ENCODE measurements at places on chromosomes 7 and 10.

DNA sequence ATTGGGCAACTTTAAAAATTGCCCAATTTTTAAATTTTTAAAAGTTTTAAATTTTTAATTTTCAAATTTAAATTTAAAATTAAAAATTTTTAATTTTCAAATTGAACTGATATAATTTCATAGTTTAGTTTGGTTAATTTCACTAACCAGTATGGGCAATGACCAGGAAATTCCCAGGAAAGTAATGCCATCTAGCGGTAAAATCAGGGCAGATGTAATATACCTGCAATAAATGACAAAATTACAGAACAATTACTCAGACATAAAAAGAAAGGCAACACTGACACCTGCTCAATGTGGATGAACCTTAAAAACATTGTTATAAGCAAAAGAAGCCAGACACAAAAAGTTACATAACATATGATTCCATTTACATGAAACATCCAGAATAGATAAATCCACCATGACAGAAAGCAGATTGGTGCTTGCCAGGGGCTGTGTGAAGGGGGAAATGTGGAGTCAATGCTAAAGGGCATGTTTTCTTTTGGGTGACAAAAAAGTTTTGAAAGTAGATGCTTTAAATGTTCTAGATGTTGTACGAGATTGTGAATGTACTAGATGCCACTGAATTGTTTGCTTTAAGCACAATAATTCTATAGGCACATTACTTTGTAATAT, 28.6 kb upstream of the SLC16A12 start:
- DNase-seq: no peak

- DNase-seq: no peak
Measured at GRCh38 chr10:118383063-118383689, 41.1 kb upstream of the FAM204A start.

DNA sequence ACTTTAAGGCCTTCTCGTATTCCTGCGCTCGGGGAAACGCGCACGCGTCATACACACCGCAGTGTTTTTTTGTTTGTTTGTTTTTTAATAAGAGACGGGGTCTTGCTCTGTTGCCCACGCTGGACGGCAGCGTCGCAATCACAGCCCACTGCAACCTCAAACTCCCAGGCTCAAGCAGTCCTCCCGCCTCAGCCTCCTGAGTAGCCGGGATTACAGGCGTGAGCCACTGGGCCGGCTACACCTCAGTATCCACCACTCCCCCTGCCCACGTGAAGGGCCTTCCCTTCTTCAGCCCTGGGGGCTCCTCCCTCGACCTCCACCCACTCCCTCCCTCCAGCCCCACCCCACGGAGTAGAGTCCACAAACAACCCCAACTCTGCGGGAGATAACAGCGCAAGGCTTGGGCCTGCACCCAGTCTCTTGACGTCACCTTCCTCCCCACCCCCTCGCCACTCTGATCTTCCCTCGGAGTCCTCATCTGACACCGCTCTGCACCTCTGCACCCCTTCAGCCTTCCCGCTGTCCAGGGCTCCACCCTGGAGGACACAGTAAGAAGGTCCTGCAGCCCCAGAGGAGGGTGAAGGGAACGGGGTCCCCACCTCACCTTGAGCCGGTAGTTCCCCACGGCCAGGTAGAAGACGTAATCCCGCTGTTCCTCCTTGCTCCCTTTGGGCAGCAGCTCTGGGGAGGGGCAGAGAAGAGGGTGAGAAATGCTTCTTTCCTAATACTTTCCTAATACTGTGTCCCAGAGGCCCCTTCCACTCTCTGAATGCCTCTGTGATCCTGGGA, 2.8 kb upstream of the CLDN15 start:
- DNase-seq: no peak

- DNase-seq: no peak
Measured at GRCh38 chr10:19577807-19578206, 238.4 kb upstream of the PLXDC2 start.

DNA sequence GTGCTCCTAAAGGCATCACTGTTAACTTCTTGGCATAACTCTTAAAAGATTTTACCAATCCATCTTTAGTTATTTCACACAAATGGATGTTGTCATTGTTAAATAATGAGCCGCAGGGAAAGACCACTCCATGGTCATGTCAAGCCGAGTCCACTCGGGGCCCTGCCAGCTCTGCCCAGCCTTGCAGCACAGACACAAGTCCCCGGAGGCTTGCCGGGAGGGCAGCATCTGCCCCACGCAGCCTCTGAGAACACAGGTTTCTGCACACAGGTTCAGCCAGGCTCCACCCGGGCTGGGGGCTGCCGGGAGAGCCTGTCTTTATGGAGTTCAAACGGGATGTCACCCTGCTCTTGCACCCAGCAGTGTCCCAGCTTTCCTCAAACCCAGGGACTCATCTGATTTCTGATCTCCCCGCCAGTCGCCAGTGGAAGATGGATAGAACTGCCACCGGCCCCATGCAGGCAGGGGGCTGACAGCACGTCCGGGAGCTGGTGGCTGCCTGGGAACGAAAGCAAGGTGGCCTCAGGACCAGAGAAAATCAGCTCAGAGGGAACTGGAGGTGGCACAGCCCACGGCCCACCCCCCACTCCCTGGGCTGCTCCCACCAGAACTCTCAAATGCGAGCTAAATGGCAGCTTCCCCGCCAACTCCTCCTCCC, 156.2 kb downstream of the TCERG1L start:
- no peak for DNase-seq

DNA sequence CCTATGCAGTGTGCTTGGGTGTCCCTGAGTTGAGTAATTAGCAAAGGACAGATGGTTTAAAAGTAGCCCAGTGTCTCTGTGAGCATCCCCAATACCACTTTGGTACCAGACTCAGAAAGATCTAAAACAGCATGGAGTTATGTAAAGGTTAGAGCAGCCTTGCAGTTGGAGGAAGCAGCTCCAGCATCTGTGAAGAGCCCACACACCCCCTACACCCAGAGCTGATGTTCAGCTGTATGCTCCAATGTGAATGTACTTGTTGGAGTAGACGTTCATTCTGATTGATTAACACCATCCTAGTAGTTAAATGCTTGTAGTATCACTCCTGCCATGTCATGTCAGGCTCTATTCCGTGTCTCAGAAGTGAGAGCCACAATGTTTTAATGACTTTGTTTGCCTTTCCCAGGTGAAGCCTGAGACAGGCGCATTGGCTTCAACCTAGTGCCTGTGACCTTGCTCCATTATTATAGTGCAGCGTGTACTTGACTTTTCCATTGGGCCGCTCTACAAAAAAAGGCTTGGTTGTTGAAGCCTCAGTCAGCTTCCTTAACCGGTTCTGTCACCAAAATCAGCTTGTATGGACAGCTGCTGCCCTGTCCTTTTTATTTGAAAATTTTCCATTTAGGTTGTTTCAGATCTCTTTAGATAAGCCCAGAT, 154.2 kb downstream of the LCOR start:
- no peak for DNase-seq

GRCh38 chr10:11532306-11532705, 79.1 kb downstream of the USP6NL start:
- no peak for DNase-seq

DNA sequence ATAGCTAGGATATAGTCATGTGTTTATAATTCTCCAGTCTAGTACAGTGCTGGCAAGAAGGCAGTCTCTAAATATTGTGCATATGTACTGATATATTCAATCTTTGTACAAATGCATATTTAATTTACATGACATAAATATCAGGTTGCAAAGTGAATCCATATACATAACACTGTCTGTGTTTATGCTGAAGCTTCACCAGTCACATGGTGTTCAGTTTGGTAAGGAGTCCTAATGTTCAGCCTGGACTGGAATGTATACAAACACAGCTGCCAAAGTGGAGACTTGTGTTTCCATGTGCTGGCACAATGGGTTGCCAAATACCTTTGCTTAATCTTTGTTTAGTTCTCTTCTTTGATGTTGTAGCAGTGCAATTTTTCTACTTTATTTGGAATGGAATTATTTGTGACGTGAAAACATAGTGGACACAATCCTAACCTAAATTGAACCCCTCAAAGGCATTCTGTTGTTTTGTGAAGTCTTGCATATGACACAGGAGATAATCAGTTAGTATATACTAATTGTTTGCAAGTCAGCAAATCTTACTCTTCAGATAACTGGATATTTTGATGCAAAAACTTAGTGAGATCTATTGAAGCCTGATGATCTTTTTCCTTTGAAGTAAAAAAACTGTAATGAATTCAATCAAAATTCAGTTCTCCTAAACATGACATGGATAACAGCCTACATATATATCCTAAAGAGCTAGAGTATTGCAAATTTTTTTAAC, 17.3 kb upstream of the ARL4A start:
- DNase-seq: no peak

DNA sequence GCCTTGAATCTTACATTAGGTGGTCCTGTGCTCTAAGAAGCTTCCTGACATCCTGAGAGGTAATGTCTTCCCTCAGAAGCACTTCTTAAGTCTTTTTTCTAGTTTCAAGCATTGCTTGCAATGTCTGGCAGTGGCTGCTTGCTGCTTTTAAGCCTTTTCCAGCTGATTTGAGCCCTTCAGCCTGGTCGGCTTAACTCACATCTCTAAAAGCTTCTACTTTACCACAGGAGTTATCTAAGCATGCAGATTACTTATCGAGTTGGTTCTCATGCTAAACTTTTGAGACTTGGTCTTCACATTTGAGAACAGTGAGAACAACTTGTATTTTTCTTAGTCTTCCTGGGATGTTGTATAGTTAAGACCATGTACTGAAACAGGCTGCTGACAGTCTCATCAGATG, 3.9 kb downstream of the LRMDA start:
- DNase-seq: no peak

DNA sequence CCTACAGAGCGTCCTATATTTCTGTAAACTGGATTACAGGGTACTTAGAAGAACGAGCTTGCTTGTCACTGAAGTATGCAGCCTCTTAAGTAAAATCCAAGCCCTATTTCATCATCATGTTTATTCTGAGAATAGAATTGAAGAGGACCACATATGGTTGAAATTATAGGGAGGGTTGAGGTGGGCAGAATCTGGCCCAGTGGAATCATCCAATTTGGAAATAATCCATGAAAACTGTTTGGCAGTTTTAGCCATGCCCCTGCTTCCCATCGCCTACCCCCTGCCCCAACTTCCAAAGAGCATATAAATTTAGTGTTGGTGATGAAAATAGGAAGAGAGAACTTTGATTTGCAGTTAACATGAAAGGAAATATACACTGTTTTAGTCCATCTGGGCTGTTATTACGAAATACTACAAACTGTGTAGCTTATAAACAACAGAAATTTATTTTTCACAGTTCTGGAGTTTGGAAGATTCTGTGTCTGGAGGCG, 150.4 kb downstream of the PRKG1 start:
- no peak for DNase-seq

- DNase-seq: no peak
Measured at GRCh38 chr7:108604307-108605077, 34.8 kb downstream of the DNAJB9 start.

DNA sequence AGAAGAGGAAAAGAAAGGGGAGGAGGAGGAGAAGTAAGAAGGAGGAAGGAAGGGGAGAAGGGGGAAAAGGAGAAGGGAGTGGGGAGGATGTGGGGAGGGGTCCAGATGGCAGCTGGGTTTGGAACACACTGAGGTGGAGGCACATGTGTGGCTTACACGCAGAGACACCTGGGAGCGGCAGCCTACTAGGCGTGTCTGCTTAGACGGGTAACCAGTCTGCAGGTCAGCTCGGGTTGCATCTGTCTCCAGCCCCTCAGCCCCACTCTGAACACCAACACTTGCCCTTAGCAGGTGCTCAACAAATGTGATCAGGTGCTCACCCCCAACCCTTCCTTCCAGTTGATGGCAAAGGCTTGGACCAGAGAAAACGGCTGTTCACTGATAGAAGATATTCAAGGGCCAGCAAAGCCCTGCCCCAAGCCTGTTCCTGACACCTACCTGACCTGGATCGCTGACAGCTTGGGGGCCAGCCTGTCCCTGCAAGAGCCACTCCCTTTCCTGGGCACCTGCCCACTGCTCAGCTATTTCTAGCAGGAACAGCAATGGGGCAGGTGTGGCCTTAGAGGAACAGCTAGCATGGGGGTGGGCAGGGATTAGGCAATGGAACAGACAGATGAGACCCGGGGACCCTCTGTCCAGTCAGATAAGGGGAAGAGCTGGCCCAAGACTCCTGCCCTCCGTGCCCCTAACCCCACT, 70.5 kb downstream of the SH3PXD2A start:
- no peak for DNase-seq

GRCh38 chr10:84743483-84743882, 415.1 kb downstream of the CCSER2 start:
- no peak for DNase-seq

- no peak for DNase-seq
Measured at GRCh38 chr7:111878785-111879184, 316.5 kb upstream of the IMMP2L start.

DNA sequence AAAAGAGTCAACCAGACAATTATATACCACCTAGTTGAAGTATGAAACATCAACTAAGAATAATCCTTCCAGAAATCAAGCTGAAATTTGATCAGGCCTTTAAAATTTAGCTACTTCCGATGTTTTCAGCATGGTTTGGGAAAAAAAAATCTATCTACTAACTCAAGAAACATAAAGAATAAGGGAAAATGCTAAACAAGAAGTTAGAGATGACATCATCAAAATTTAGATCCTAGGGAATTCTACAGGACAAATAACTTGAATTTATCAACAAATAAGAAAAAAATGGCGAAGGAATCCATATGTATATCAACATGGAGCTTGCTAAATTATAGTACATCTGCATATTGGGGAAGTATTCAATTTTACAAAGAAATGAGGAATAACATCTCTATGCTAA, 36.3 kb downstream of the HYAL4 start:
- no peak for DNase-seq

DNA sequence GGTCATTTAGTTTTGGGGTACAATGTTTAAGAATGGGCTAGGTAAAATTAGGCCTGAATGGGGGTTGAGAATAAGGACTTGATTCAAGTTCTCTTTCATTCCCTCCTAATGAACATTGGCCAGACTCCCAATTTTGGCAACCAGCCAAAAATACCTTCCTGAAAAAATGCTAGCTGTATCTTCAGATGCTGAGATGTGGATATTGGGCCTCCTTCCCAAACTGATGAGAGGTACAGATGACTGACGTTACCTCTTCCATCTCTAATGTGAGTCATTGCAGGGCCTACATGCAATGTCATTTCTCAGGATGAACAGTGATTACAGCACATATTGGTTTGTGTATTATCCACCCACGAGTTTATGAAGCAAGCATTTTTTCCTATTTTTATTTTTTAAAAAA, 151.6 kb downstream of the SND1 start:
- DNase-seq: no peak

DNA sequence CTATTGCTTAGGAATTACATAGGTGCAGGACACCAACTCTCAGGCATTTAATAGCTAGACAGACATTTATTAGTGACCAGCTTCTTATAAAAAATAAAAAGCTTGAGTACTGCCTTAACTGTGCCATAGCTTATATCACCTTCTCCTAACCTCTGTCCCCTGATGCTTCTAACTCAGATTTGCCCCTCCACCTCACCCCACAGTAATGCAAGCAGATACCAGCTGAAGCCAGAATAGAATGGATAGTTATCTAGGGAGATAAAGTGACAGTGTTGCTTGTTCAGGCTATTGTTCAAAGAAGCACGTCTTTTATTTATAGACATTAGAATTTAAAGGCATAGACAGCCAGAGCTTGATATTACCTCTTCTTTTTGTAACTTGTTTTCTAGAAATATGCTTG, 99.6 kb upstream of the GLCCI1 start:
- DNase-seq: no peak

GRCh38 chr10:118953598-118954393, 75.7 kb upstream of the NANOS1 start:
- DNase-seq: peak; percentile 57

GRCh38 chr10:64368298-64368697, 847.1 kb downstream of the REEP3 start:
- DNase-seq: no peak

- no peak for DNase-seq
Measured at GRCh38 chr7:3650844-3651243, 349.8 kb downstream of the SDK1 start.

- DNase-seq: no peak
Measured at GRCh38 chr10:110303681-110304080, 1.0 kb downstream of the SMNDC1 start.
